ENCODE measurements at places on chromosomes 7 and 10.

- DNase-seq, result no peak
Observed at GRCh38 chr10:93826355-93826754, 67.4 kb upstream of the SLC35G1 start.

DNA sequence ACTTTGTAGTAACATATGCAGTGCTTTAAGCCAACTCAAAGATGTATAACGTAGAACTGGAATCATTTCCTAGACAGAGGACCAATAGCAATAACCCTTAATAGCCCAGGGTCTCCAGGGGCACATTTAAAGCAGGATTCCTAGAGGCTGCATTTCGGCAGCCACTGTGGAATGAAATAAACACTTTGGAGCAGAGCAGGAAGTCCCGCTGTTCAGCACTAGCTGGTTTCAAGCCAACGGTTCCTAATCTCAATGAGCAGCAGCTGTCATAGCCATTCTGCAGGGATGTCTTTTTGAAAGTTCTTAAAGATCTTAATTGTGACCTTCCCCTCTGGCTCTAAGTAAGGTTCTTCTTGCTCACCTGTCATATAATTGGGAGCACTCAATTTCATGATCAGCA is 18.4 kb upstream of the MACROH2A2 start:
- no peak for DNase-seq

DNA sequence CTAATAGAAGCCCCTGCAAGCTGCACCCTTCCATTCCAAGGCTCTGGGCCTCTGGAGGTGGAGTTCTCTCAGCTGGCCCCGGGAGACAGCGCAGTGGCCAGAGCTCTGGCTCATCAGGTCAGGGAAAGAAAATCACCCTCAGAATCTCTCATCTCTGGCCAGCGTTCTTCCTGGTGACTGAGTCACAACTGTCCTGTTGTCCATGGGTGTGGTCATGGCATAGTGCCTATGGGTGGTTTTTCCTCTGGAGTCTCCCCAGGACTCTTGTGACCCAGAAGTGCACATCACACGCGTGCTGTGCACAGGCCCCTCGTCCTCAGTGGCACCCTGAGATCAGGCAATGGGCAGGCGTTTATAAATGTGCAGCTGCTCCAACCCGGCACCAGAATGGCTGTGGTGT is 27.4 kb upstream of the FXYD4 start:
- DNase-seq, result no peak

GRCh38 chr10:8437896-8438295 is 383.4 kb downstream of the GATA3 start:
- no peak for DNase-seq

GRCh38 chr7:108911016-108911415 is 341.3 kb downstream of the DNAJB9 start:
- DNase-seq, result no peak

- no peak for DNase-seq
Observed at GRCh38 chr10:59077855-59078254, 98.6 kb upstream of the PHYHIPL start.

DNA sequence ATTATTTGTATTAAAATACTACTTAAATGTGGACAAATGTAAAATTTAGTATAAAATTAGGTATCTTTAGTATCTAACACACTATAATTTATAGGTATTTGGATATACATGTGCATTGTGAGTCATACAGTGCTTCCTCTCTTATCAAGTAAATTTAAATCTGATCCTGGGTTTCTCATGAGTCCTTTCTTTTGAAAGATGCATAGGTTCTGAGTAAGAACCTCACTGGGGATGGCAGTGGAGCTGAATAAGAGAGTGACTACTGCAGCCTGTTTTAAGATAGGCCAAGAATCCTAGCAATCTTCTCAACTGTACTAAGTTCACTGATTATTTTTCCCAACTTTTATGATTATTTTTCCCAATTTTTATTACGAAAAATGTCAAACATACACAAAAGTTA is 16.2 kb downstream of the CEP55 start:
- no peak for DNase-seq

- DNase-seq, result no peak
Observed at GRCh38 chr10:76729841-76730487, 907.6 kb downstream of the KCNMA1 start.

DNA sequence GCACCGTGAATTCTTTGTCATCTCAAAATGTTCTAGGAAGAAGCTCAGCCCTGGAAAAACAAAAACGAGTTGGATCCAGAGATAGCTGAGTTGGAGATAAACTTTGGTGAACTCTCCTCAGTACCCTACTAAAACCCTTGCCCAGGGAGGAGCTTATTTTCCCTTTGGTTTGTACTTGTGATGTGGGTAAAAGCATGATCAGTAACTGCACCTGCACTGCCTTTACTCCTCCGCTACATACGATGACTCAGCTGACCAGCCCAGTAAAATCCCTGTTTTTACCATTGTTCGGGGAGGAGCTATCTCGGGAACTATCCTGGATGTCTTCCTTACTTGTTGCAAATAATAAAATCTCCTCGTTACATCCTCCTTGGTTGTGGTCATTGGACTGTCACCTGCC is 359.3 kb downstream of the SH2D4B start:
- DNase-seq, result no peak

DNA sequence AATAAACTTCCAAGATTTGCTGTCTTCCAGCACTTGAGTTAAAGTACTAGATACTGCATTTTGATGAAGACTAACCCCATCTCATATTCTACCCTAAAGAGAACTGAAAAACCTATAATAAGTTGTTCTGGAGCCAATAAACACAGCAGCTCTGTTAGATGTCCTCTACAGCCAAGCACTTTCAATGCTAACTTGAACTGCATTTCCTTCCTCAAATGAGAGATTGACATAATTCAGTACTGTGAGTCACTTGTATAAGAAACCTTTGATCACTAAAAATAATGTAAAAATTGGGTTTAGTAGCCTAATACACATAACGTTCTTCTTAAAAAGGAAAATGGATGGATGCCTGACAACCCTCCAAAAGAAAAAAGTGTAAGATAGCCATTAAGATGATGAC is 81.3 kb downstream of the ITGB8 start:
- no peak for DNase-seq

- peak; percentile 68 for DNase-seq
Observed at GRCh38 chr10:11869219-11869618, 46.1 kb downstream of the PROSER2 start.

DNA sequence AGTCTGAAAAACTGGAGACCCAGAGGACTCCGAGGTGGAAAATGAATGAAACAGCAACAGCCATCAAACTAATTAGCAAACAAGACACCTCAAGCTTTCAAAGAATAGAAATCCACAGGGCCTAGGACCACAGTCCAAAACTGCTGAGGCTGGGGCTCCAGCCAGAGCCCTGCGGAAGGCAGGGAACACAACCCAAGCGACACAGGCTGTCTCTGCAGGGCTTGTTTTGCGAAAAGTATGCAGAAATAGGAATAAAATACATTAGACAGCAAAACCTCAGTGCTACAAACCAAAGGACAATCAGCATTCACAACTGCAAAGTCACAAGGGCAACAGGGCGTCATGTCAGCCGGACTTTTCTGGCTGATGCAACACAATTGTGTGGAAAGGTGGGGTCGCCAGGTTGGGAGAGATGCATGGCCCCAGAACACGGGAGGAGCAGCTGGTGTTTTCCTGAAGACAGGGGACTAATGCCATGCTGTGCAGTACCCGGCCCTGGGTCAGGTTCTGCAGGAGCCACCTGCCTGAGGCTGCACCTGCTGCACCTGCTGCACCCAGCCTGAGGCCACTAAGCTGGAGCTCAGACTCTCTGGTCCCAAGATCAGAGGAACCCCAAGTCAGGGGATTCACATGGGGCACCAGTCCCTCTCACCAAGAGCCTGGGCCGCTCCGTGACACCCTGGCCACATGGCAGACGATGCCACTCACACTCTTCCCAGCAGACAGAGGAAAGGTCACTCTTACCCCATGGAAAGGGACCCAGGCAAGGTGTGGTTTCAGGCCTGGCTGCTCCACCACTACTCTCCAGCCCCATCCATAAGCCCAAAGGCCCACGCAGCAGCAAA is 74.2 kb downstream of the MAD1L1 start:
- DNase-seq, result no peak

GRCh38 chr10:15313047-15313446 is 58.0 kb downstream of the FAM171A1 start:
- peak; percentile 30 for DNase-seq

DNA sequence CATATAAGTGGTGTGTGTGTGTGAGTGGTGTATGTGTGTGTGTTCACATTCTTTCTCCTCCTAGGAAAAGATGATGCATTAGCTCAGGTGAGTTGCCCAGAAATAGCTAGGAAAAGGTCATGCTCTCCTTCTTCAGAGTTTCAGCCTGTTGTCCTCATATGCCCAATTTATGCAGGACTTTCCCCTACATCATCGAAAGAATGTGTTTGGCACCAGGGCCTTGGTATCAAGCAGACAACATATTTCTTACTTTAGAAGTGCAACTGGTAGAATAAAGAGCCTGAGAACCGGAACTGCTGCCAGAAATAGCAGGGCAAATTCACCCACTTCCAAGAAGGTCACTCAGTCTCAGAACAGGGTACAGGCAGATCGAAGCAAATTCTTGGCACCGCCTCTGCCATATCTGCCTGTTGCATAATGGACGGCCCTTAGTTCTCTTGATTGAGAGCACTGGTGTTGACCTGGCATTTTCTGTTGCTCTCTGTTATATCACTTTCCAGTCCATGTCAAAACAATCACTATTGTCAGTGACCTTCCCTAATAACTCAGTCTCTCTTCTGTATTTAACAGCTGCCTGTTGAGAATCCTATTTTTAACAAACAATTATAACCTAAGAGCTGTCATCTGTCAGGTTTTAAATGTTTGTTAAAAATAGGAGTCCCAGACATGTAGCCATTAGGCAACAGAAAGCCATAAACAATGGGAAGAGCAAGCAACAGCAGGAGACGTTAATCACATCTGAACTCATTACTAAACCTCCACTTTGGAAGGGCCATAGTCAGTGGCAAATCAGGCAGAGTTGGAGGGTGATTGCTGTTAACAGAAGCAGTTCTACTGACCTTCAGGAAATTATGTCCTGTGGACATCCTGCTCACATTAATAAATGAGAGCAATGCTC is 20.7 kb downstream of the ADRB1 start:
- DNase-seq, result peak; percentile 63

GRCh38 chr7:21099432-21099831 is 312.7 kb upstream of the SP8 start:
- no peak for DNase-seq

- DNase-seq, result no peak
Observed at GRCh38 chr10:86661161-86662025, 6.9 kb upstream of the LDB3 start.

GRCh38 chr7:106795084-106795876 is 69.8 kb upstream of the PIK3CG start:
- DNase-seq, result peak; percentile 68

DNA sequence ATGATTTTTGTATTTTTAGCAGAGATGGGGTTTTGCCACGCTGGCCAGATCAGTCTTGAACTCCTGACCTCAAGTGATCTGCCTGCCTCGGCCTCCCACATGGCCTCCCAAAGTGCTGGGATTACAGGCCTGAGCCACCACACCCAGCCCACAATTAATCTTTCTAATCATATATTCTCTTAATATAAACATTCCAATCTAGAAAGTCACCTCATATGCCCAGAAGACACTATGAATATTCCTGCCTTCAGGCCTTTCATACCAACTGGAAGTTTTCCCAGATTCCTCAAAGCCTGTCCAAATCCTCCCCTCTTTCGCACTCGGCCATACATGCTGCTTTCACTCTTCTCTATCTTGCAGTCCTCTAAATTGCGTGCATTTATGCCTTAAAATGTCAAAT is 32.6 kb downstream of the PDZD8 start:
- DNase-seq, result no peak

DNA sequence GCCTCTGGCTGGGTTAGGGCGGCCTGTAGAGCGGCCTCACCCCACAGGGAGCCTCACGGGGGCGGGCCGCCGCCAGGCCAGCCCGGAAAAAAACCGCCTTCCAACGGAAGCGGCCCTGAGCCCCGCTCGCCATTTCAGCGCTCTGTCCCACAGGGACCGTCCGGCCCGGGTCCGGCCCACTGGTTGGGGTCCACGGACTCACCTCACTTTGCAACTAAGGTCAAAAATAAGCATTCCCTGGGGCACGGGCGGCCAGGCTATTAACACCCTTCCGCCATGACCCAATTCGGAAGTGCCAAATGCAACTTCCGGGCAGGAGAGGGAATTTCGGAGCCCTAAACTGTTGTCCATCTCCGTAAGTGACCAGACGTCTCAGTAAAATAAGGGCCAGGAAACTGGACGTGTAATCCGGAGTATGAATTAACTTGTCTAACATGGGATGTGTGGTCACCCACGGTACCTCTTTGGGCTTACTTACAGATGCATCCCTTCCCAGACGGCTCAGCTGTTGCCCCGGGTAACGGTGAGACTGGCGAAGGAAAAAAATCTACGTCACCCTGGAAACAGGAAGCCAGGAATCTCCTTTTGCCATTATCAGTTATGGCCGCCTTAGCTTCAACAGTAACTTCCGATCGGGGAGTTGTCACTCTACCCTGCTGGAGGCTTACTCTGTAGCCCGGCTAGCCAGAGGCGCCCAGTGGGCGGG is at the start of gene BBIP1:
Gene BBIP1 (minus strand): TSS at position 538 of the 706 bp plus-strand sequence. CDS start 1,023 bp downstream, outside the sequence.
- DNase-seq, result no peak

- DNase-seq, result peak; percentile 74
Observed at GRCh38 chr10:102782673-102783551, 39.2 kb downstream of the WBP1L start.

- peak; percentile 83 for DNase-seq
Observed at GRCh38 chr10:99917963-99918825, 91.6 kb downstream of the DNMBP start.

- no peak for DNase-seq
Observed at GRCh38 chr10:10902951-10903350, 114.7 kb upstream of the CELF2 start.

GRCh38 chr7:36978461-36978860 is 254.2 kb upstream of the AOAH start:
- no peak for DNase-seq

- DNase-seq, result no peak
Observed at GRCh38 chr10:126255313-126255712, 133.0 kb downstream of the ADAM12 start.

DNA sequence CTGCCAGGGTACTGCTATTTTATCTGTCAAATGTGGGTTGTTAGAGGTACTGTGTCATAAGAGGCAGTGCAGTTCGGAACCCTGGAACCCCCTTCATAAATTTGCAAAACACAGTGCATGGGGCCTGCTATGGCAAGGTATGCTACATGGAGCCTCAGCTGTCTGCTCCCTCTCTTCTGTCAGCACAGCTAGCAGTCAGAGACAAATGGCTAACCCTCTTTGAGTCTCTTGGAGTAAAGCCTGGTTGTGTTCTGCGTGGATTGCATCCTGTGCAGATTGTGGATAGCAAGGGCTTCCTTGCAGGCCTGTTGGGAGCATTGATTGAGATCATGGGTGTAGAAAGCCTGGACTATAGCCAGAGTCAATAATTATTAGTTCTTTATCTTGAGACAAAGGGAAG is 397.8 kb downstream of the AUTS2 start:
- no peak for DNase-seq

Data from thyroid gland (tissue), 4 donors.